Foreskin keratinocyte (primary cell): ENCODE measurements at places on chromosomes 11 and 22. TPM values are rescaled to one million over a fixed set of nuclear protein-coding genes. Genes with fewer than 3 reads are reported as not detected.
A peak's percentile ranks its signal among the peaks of the same experiment; 100 is the strongest.

- DNase-seq: peak; percentile 88
Measured at GRCh38 chr22:40196628-40197360, 19.1 kb downstream of the TNRC6B start.

DNA sequence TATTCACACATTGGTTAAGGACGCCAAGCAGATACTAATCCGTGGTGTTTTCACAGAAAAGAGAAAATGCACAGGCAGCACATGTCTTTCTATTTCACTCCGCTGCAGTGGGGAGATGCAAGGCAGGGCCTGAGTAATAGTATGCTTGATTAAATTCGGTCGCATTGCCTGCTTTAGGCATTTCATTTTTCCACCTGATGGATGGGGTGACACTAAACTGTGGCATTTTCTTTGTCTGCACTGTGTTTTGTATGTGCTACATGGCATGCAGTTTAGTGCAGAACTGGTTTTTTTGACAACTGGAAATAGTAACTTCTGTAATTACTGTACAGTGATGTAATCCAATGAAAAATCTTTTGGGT is 94.9 kb downstream of the SLC17A6 start:
- DNase-seq: no peak

GSTT2B gene
- 11.3 and 21.6 TPM in 2 replicates for polyA plus RNA-seq

DNA sequence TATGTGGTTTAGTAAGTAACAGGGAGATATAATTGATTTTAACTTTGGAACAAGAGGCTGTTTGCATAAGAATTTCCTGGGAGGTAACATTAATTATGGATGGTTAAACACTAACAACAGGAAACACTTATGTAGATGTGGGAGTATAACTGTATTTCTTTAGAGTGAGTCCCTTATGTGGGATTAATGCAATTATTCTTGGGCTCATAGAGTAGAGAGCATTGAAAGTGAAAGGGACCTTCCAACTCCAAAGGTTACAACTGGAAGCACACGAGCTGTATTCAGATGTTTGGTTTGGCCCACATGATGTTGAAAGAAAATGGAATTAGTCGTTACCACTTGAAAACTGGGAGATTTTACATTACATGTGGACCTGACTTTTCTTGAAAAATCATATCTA is 53.5 kb downstream of the BBOX1 start:
- DNase-seq: no peak

DNA sequence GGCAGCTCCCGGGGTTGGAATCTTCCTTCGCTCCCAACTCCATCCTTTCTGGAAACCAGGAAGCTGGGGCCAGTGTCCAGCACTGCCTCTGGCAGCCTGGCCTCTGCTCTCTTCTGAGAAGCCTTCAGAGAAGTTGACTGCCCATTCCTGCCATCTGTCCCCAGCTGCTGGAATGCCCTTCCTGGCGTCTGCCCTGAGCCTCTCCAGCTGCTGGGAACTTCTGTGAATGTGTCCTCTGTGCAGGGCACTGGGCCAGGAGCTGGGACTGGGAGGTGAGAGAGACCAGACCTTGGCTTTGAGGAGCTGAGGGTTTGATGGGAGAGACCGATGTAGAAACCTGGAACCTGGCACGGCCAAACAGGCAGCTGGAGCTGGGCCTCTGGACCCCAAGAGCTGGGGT is 5.9 kb upstream of the SOX10 start:
- DNase-seq: no peak

CECR2 gene
- not detected in 2 replicates for polyA plus RNA-seq

IFITM10 gene
- polyA plus RNA-seq: 0.06 TPM in 1 of 2 replicates, not detected in the other

DNA sequence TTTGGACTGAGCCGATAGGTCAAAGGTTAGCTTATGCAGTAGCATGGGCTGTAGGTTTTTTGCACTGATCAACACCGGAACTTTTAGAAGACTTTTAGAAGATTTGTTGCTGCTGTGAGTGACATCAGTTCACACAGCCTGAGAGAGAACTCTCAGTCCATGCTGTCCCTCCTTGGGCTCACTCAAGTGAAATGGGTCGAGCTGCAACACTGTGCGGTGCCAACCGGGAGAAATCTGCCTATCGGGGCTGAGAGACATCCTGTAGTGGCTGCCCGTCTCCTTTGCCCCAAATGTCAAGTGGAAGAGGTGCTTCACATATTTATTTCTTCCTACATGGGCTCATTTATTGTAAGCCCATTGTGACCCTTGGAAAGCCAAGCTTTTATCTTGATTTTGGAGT is 170.2 kb downstream of the LDLRAD3 start:
- no peak for DNase-seq
